H1 (cell line): ENCODE measurements at places on chromosomes 7 and 10.

- H3K27ac ChIP-seq = no peak overlapping the region
- no peaks in the 10 kb centered on the region for H3K36me3 ChIP-seq
- H3K4me1 ChIP-seq = no peaks in the 10 kb centered on the region
- H3K4me3 ChIP-seq = no peak overlapping the region
Observed at GRCh38 chr10:108765794-108766193, 1157.5 kb downstream of the XPNPEP1 start.

DNA sequence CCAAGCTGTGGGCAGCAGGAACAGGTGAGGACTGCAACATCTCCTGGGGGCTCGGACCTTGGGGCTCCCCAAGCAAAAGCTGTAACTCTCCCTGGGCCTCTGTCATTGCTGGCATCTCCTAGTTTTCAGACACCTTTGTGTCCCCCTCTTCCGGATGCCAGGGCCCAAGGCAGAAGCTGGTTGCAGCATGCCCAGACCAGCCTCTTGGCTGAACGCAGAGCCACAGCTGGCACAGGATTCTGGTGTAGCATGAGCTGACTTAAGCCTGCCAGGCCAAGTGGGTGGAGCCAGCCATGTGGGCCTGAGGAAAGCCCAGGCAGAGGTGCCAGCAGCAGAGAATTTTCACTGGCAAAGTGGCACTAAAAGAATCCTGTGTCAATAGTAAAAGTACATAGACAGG is 43.5 kb downstream of the ZWINT start:
- H3K4me3 ChIP-seq = no peak overlapping the region
- H3K27ac ChIP-seq = no peak overlapping the region
- no peaks in the 10 kb centered on the region for H3K27me3 ChIP-seq
- H3K4me1 ChIP-seq = no peaks in the 10 kb centered on the region
- DNase-seq = no peak

DNA sequence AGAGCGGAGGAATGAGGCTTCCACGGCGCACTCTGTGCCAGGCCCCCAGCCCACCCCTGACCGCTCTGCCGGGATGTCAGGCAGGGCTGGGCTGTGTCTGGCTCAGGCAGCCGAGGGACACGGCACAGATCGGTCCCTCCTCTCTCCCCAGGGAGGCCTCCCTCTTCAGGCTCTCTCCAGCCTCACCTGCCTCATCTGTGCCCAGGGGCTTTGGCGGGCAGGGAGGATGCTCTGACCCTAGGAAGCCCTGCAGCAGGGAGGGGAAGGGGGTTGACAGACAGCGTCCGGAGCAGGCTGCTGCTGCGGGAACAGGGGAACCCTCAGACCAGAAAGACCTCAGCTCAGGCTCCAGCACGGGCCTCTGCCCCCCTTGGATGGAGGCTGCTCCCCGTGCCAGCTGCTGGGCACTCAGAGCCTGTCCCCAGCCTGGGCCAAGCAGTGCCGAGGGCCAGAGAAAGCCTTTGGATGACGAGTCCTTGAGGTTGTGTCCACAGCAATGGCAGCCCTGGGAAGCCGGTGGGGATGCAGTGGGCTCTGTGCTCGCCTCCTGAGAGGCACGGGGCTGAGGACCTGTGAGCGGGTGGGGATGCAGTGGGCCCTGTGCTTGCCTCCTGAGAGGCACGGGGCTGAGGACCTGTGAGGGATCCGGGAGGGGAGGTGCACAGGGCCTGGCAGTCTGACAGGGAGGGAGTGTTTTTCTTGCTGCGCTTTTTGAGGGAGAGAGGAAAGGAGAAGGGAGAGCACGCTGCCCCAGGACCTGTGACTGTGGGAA is 66.9 kb downstream of the FOXL3 start:
- DNase-seq = no peak
- no peaks in the 10 kb centered on the region for H3K36me3 ChIP-seq
- H3K4me3 ChIP-seq = no peak overlapping the region
- no peak overlapping the region for H3K27ac ChIP-seq

DNA sequence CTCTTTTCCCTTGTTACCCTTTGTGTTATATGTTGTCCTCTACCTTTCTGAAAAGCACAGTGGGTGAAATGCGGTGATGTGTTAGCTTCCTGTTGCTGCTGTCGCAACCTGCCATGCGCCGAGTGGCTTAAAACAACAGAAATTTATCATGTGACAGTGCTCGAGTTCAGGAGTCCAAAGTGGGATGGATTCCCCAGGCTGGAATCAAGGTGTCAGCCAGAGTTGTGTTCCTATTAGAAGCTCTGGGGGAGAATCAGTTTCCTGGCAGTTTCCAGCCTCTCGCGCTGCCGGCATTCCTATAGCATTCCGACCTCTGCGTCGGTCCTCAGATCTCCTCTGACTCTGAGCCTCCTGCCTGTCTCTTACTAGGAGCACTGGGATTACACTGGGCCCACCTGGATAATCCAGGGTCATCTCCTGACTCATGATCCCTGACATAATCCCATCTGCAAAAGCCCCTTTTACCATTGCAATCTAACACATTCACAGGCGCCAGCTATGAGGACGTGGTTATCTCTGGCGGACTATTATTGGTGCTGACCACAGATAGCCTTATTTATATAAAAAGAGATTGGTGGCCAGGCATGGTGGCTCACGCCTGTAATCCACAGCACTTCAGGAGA is 207.5 kb downstream of the CUX1 start:
- no peak for DNase-seq
- H3K36me3 ChIP-seq = no peaks in the 10 kb centered on the region
- H3K4me1 ChIP-seq = no peaks in the 10 kb centered on the region
- no peak overlapping the region for H3K4me3 ChIP-seq

DNA sequence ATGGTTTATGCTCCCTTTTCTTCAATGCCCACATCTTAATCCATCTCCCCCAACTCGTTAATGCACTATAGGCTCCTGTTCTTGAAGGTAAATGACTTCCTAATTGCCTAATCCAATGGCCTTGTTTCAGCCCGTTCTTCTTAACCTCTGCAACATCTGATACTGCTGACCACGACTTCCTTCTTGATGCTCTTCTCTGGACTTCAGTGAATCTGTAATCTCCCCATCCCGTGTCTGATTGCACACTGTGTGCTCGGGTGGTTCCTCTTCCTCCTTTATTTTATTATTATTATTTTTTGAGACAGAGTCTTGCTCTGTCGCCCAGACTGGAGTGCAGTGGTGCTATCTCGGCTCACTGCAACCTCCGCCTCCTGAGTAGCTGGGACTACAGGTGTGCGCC is 58.9 kb downstream of the HIPK2 start:
- H3K4me3 ChIP-seq = no peak overlapping the region
- DNase-seq = no peak
- no peaks in the 10 kb centered on the region for H3K27me3 ChIP-seq
- peaks cover 7% of the 10 kb centered on the region; the same call in 1 of the 2 replicates for H3K4me1 ChIP-seq

GRCh38 chr7:95915731-95916130 is 143.4 kb downstream of the DYNC1I1 start:
- H3K36me3 ChIP-seq = no peaks in the 10 kb centered on the region
- no peak overlapping the region for H3K27ac ChIP-seq
- H3K27me3 ChIP-seq = no peaks in the 10 kb centered on the region
- H3K4me3 ChIP-seq = no peak overlapping the region

GRCh38 chr10:2296179-2296891 is 559.0 kb upstream of the ADARB2 start:
- H3K27me3 ChIP-seq = no peaks in the 10 kb centered on the region
- no peak overlapping the region for H3K27ac ChIP-seq
- H3K4me1 ChIP-seq = no peaks in the 10 kb centered on the region
- no peak overlapping the region for H3K4me3 ChIP-seq
- DNase-seq = no peak
